Mammary epithelial cell (primary cell): ENCODE measurements at places on chromosomes 5 and 9.

DNA sequence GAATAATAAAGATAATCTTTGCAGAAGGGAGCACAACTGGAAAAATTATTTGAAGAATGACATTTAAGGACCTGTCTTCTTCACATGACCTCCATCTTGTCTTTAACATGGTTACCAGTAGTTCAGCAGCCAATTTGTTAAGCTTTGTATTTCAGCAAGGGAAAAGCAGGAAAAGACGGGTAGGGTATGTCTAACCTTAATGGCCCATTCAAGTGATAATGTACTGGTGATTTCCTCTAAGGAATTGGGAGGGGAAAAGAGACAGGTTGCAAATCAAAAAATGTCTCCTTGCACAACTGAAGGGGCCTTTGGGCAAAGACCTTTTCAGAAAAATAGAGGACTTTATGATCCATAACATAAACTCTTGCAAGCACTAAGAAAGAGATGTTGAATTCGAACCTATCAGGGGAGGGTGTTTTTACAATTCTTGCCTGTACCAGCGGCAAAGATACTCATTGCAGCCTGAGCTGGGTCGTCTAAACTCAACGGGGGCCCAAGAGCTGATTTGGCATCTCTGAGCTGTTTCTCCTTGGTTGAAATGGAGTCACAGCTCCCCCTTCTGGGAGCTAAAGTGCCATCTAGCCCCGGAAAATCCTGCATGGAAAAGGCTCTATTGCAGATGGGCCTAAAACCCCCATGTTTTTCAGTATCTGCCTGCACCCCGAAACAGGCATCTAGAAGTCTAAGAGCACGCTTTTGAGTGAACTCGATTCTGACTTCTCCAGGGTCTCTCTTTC, 3.8 kb downstream of the BRINP1 start:
- peak; percentile 40 for DNase-seq

- DNase-seq: no peak
Measured at GRCh38 chr5:181060231-181060590, 20.1 kb downstream of the BTNL9 start.

GRCh38 chr9:130870491-130871381, 25.9 kb downstream of the QRFP start:
- DNase-seq: no peak

DNA sequence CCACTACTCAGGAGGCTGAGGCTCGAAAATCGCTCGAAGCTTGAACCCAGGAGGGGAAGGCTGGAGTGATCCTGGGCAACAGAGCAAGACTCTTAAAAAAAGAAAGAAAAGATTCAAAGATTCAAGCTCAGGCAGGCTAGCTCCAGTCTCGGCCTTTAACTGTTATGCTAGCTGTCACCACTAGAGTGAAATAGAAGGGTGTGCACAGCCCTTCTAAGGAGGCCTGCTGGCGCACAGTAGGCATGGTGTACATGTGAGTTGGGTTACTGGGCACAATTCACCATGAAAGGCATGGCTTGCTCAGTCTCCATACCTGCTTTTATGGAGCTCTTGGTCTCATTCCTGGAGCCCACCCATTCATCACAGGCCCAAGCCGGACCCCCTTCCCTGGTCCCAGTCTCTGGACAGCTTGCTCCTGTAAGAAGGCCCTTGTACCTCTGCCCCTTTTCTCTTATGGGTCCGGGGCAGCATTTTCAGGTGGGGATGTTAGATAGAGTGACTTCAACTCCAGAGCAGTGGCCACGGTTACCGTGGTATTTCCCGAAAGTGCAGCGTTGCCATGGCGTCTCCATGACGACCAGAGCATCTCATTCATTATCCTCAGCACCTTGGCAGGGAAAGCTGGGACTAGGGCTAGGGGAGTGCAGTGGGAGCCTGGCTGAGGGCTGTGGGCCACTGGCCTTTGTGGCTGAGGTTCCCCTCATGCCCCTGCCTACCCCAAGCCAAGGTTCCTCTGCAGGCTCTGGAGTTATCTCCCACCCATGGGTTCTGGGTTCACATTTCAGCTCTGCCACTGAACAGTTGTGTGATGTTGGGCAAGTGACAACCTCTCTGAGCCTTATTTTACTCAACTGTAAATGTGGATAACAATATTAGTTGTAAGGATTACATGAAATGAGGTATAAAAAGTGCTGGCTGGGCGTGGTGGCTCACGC, 5.7 kb downstream of the NDST1 start:
- no peak for DNase-seq

DNA sequence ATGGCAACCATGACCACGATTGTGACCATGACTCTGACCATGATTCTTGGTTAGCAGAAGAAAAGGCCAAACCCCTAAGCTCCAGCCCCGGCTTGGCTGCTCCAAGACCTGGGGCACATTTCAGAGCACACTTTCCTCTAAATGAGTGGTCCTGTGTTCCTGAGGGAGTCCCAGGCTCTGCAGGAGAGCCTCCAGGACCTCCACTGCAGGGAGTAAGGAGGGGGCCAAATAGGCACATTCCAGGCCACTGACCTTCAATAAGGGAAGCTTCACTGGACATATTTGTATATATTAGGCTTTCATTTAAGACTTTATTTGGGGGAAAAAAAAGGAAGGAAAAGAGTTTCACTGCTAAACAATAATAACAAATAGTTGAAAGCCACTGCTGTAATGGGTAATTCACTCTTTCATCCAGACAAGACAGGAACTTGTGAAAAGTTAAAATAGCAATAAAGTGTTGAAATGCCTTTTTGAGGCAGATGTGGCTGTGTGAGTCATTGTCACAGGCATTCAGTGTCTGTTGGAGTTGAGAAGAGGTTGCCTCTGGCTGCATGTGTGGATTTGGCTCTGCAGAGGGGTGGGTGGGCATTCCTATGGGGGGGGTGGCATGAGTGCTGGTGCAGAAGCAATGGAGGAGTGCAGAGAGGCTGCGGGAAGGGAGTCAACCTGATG, 63.9 kb upstream of the TGFBR1 start:
- peak; percentile 30 for DNase-seq

GRCh38 chr9:37953775-37954437, 50.0 kb upstream of the SLC25A51 start:
- peak; percentile 99 for DNase-seq

- no peak for DNase-seq
Measured at GRCh38 chr5:44842496-44843282, 33.9 kb downstream of the MRPS30 start.

DNA sequence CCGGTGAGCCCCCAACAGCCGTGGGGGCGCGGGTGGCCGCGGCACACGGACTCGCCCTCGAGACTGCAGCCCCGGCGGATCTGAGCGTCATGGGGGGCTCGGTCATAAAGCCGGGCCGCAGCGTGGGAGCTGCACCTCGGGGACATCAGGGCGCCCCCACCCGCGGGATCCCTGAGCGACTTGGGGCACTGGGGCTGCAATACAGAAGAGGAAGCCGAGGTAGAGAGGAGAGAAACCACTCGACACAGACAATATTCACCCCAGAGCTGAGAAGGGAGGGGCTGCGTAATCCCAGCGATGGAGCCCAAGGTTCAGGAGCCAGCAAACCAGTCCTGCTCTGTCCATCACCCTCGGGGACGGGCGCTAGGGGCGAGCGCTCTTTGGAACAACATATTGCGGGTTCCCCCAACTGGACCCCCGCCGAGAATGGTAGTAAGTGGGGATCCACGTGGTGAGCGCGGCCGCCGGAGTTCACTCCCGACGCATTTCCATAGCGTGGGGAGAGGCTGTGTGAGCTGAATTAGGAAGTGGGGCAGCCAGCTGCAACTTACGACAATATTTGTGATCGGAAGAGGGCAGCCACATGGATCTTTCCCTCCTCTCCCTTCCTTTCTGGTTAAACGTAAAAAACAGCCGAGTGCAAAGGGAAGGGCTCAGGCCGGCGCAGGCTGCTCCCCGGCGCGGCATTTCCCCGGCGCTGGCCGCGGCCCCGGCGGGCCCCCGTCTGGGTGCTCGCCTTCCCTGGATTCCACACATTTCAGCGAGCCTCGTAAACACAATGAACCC, 9.9 kb downstream of the PTCH1 start:
- peak; percentile 67 for DNase-seq
